Stimulated activated CD4-positive, alpha-beta T cell treated with anti-CD3 and anti-CD28 coated beads, Interleukin-1b, Interleukin-23, amount 100 ng/mL, for 1 hour (primary cell): ENCODE measurements at places on chromosomes 1 and 21.

DNA sequence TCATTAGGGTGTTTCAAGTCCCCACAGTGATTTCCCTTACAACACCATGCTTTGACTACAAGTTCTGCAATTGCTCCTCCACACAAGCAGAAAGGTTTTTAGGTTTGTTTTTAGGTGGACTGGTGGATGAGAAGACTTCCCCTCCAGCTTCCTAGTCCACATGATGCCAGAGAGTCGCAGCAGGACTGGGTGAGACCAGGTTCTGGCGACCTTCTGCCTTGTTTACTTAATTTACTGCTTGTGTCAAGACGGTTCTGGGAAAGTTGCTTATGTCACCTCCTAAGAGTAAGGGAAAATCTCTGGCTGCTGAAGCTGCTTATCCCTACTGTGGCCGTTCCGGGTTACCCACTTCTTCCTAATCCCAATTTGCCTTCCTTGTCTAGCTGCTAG is 76.4 kb downstream of the GLUL start:
- DNase-seq, result no peak

GRCh38 chr1:27726173-27727044 is 648 bp downstream of the FAM76A start:
- DNase-seq, result no peak

DNA sequence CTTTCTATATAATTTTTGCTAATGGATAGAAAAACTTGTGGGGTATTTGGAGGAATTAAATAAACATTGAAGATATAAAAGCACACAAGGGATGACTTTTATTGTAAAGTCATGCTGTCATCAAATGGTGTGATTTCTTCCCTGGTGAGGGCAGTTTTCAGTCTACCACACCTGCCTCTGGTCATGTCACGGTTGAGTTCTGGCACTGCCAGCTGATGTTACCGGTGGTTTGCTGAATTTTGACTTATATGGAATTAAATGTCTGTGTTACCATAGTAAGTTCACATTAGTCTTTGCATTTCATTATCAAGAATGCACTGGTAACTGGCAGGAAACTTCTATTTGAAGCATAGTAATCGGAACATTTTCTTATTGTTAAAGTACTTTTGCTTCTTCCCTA is 13.4 kb downstream of the S1PR1 start:
- no peak for DNase-seq

DNA sequence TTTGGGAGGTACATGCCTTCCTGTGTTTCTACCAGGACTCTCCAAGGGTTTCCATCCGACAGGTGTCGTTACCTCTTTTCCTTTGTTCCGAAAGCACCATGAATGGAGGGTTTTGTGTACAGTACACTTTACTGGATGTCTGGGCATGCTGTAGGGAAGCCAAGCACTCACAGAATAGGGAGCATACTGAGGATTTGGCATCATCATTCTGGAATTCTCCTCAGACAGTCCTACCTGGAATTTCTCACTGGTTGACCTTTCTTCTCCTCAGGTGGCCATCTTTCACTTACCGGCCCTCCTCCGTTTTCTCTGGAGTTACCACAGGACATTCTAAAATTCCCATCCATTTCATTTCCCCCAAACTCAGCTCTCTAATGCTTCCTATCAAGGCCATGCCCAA is 5.9 kb upstream of the MPL start:
- DNase-seq, result no peak

- DNase-seq, result no peak
Measured at GRCh38 chr1:26618561-26618960, 77.3 kb upstream of the ARID1A start.

- DNase-seq, result no peak
Measured at GRCh38 chr1:203582568-203582967, 44.1 kb upstream of the ATP2B4 start.
